ENCODE measurements at places on chromosomes 11 and 22.

GRCh38 chr11:62439785-62440602 lies 21.2 kb downstream of the SCGB1A1 start:
- peak; percentile 87 for DNase-seq

- no peak for DNase-seq
Measured at GRCh38 chr11:101438126-101438525, 145.7 kb downstream of the TRPC6 start.

DNA sequence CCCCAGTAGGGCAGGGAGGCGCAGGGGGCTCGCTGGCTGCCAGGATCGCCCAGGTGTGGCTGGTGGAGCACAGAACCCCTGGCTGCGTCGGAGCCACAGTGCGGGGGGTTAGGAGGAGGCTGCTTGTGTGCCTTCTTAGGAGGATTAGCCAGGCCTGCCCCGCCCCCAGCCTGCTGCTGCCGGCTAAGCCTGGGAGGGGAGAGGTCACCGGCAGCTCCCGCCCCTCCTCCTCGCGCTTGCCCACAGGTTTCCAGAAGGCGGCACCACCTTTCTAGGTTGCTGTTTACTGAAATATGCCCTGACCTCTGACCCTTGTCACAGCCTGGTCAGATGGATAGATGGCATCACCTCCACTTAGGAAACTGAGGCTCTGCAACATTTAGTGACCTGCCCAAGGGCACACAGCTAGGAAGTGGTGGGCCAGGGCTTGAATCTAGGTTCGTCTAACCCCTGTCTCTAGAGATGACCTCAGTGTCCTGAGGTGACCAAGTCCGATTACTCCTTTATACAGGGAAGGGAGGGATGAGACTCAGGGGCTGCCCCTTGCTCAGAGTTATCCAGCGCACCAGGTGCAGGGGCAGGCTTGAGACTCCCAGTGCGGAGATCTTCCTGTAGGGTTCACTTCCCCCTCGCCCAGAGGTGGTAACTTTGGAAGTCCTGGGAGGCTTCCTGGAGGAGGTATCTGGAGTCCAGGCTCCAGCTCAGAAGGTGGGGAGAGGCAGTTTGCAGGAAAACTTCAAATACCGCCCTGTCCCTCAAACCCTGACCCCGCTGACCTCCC lies 44.0 kb downstream of the MYO7A start:
- no peak for DNase-seq

GRCh38 chr11:115869780-115870431 lies 365.7 kb upstream of the CADM1 start:
- no peak for DNase-seq

GRCh38 chr11:60500276-60500910 lies 7.8 kb downstream of the MS4A12 start:
- DNase-seq = no peak

GRCh38 chr11:74466916-74467885 lies at the start of gene KCNE3:
KCNE3 (minus strand) TSS chr11:74467549; CDS start chr11:74457563, 9,986 bp downstream.
- DNase-seq = peak; percentile 70

Data from sigmoid colon (tissue), 7 donors.